ENCODE measurements at places on chromosomes 7 and 10. TPM values are rescaled to one million over a fixed set of nuclear protein-coding genes. Genes with fewer than 3 reads are reported as not detected.

Gene NUTM2E
- under 0.01 TPM for total RNA-seq

Gene LIPK
- total RNA-seq, result not detected

Gene TAS2R16
- total RNA-seq, result not detected

DNA sequence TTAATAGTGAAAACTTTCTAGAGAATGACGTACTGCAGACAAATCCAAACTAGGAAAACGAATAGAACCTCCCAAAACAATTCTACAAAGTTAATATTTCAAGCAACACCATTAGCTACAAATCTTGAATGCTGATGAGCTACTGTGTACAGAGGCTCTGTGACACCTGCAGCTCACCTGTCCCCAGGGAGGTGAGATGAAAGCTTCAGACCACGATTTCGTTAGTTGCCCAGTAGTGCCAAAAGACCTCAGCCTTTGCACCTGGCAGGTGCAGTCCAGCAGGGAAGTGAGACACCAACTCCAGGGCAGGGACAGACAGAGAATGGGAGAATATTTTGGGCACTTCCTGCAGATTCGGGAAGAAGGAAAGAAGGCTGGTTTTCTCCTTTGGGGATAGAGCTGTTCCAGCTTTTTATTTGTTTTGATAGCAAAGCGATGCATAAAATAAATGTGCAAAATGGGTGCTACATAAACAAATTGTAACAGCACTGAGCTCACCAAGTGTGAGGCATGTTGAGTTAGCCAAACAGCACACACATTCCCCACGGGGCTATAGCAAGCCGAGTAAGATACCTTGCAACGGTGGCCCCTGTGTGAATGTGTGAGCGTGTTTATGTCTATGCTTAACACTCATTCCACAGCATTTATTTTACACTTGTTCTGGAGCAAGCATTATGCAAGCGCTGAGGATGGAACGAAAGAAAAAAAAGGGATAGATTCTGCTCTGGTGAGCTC, 1024.8 kb upstream of the AUTS2 start:
- no peak for DNase-seq

GRCh38 chr10:58992830-58993460, 183.5 kb upstream of the PHYHIPL start:
- DNase-seq, result no peak

DNA sequence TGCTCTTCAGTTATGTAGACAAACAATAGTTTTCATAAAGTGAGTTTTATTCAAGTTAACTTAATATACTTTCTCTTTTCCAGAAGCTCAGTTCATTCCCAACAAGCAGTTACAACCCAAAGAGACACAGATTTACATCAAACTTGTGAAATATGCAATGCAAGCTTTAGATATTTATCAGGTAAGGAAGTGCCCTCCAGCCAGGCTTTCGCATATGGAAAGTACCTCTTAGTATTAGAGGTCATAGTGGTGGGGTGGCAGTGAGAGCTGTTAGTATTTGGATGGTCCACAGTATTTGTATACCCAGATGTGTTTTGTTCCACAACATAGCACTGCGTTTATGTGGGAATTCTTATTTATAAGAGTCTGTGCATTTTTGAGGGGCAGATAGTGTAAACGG, 32.1 kb downstream of the TRRAP start:
- no peak for DNase-seq

All from fibroblast of villous mesenchyme (primary cell).